ENCODE measurements at places on chromosomes 4 and X.

DNA sequence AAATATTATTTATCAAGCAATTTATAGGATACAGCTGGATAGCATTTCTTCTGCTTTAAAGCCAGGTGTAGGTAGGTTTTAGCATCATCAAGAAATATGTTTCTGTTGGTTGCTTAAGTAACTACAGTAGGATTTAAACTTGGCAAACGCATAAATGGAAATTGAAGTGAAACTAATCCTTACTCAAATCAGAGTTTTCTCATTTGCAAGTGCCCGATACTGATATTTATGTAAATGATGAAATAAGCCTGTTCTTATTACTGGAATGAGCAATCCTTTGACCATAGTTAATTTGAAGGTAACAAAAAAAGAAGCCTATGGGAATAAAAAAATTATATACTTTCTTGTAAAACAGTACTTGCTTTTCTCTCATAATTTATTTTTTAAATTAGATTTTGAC, 23.2 kb upstream of the PIGA start:
- no peak for DNase-seq

DNA sequence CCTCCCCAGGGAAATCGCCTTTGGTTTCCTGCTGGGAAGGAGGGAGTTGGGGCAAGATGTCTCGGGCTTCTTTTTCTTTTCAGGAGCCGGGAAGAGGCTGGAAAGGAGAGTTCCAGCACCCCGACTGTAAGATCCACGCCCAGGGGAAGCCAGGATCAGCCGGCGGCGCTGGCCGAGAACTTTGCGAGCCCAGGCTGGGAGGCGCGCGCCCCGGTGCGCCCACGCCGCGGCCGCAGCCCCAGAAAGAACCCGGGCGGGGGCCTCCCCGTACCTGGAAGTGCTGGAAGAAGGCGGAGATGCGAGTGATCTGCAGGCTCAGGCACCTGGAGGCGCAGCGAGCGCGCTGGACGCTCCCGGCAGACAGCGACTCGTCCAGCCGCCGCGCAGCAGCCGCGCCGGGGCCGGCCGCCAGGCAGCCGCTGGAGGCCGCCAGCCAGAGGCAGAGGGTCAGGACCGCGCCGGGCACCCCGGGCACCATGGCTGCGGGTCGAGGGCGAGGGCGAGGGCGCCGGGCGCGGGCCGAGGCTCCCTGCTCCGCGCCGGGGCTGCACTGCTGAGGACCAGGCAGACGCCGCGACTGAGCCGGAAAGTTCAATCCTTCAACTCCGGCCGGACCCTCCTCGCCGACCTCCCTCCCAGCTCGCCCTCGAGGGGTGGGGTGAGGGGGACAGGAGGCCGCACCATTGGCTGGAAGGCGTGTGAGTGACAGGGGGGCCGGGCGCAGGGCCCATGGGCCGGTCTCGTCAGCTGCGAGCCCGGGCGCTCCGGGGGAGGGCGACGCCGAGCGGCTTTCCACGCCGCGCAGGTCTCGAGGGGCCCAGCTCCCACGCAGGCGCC, at the start of gene ANOS1:
ANOS1 (minus strand) TSS at position 579 of the 837 bp plus-strand sequence; CDS start at position 478, 101 bp downstream.
- no peak for DNase-seq

DNA sequence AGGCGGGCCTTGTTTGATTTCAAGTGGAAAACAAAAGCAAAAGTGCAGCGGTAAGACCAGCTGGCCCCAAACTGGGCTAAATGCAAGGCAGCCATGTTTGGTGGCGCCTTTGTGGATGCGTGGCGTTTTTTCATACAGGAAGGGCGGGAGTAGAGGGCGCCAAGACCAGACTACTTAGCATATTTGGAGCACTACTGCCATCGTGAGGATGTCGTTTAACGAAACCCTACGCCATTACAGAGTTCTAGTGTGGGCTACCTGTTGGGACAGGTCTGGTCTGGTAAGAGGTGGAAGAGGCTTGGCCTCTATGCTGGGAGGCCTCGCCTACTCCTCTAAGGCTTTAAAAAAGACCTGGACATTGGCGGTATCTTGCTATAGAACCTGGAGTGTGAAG, 230.7 kb upstream of the STK26 start:
- DNase-seq = no peak

DNA sequence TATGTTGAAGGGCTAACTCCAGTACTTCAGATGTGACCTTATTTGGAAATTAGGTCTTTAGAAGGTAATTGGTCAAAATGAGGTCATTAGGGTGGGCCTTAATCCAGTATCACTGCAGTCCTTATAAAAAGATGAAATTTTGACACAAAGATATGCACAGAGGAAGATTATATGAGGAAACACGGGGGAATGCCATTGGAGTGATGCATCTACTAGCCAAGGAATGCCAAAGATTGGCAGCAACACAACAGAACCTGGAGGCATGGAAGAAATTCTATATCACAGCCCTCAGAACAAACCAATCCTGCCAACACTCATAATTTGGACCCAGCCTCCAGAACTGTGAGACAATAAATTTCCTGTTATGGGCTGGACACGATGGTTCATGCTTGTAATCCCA, 17.6 kb downstream of the TRIM61 start:
- no peak for DNase-seq

- no peak for DNase-seq
Measured at GRCh38 chrX:49901048-49901447, 21.3 kb upstream of the CLCN5 start.

DNA sequence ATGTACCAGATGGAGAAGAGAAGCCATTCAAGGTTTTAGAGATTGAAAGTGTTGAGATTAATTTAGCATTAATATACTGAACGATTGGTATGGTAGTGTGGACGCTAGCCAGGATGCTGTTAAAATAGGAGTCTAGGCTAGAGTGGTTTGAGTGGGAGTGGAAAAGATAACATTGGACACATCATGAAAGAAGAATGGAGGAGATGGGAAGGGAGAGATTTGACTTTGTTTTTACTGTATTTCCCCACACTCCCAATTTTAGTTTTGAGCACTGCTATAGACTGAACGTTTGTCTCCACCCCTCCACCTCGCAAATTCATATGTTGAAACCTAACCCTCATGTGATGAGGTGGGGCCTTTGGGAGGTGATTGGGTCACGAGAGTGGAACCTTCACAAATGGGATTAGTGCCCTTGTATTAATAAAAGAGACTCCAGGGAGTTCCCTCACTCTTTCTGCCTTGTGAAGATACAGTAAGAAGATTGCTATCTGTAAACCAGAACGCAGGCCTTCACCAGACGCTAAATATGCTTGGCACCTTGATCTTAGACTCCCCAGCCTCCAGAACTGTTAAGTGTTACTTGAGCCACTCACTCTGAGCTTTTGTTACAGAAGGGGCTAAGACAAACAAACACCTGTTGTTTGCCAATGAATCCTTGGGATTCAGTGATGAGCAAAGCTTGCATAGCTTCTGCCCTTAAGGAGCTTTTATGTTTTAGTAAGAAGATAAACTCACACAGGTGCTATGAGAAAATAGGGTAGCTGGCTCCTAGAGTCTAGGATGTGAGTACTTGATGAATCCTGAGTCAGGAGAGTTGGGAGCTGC, 25.8 kb downstream of the USP9X start:
- DNase-seq = no peak

DNA sequence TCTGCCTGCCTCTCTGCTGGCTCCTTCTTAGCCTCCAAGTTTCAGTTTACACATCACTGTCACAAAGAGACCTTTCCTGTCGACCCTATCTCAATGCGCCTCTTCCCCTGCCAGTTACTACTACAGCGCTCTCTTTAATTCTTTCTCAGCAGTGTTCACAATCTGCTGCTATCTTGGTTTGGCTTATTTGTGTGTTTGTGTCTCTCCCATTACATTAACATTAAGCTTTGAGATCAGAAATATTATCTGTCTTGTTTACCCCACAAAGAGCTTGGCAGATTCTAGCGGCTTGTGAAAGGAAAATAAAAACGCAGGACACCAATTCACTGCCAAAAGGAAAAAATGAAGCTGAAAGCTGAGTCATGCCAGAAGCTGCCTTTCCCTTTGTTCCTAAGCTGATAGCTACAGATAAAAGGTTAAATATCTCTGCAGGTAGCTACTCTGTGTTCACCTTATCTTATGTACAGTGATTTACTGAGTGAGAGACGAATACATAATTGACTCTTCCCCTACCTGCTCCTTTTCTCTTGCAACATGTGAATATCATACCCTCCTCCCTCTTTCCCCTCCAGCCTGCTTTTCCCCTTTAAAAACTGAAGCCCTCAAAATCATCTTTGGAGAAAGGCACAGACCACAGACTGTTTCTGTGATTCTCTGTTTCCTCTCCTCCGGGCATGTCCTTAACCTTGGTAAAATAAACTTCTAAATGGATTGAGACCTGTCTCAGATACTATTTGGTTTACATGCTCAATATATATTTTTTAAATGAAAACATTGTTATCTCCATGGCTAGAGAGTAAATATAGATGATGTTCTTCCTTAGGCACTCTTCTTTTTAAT, 19.3 kb upstream of the SLC9A7 start:
- DNase-seq = no peak

DNA sequence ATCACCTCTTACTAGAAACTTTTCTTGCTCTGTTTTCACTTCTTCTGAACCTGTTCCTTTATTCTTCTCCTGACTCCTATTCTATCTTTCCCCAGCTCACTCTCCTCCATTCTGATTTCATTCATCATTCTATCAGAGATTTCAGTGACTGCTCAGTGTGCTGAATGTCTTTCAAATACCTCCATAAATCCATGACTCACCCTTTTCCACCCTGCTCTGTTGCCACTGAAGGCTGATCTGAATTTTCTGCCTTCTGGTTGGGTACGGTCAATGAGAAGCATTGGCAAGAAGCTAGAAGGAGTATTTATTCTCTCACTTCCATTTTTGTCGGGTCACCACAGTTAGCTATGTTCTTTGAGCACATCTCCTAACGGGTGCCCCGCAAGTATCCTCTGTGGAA, 265.9 kb downstream of the CBLL2 start:
- DNase-seq = no peak

DNA sequence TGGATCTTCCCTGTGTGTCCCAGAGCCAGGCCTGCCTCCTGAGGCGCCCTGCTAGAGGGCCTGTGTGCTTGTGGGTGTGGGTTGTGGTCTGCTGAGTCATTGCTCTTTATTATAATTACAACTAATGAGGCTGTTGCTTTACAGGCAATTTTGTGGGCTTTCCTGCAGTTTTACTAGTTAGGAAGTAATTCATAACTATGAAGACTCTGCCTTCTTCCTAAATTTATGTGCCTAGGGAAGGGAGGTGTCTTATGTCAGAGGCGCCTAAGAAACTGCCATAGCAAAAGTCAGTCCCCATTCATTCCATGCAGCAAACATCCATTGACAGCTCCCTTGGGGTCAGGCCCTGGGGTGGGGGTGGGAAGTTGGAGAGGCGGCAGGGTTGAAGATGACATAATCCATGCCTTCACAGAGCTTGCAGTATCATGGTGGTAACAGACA, 359.2 kb downstream of the IDS start:
- no peak for DNase-seq

DNA sequence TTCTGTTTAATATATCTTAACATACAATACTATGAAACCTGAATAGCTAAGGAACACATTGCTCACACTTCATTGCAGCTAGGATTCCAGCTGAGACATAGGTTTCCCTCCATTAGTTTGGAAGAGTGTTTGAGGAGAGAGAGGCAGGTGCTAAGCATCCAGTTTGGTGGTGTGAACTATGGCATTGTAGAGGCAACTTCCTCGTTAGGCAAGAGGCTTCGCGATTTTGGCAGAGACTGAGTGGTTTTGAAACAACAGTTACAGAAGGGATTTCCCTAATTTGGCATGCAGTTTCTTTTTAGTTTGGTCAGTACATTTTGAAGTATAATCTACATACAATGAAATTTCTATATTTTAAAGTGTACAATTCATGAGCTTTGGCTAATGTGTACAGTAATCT, 117.1 kb upstream of the BMP3 start:
- no peak for DNase-seq

DNA sequence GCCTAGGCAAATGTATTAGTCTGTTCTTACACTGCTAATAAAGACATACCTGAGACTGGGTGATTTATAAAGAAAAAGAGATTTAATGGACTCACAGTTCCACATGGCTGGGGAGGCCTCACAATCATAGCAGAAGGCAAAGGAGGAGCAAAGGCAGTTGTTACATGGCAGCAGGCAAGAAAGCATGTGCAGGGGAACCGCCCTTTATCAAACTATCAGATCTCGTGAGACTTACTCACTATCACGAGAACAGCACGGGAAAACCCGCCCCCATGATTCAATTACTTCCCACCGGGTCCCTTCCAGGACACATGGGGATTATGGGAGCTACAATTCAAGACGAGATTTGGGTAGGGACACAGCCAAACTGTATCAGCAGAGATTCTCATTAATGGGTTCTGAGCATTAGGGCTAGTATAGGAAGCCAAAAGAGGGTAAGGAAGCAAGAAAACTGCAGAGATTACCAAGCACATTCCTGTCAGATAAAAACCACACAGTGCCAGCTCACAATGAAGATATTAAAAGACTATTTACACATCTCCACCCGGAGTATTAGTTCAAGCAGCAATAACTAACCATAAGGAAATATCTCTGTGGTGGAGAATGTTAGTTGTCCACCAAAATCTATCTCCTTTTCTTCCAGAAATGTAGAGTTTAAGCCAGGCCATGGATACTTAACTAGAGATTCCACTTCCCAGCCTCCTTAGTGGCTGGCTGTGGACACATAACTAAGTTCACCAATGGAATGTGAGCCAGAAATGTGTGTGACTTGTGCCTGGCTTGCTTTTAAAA, 61.2 kb upstream of the HOPX start:
- no peak for DNase-seq

GRCh38 chrX:15474028-15474427, 19.1 kb downstream of the PIR start:
- DNase-seq = no peak

DNA sequence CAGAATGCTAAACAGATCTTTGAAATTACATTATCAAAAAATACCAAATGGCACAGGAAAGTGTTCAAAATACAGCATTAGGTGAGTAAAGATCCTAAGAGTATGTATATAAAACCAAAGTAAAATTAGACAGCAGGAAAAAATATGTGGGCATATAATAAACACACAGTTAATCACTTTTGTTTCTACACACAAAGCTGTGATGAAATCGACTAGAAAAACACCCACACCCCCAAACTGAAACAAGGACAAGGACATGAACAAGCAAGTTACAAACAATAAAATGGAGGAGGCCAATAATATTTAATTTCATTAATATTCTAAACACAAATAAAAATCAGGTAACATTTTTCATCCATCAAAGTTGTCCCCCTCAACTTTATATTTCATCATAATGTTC, 143.2 kb downstream of the FRYL start:
- DNase-seq = no peak

- DNase-seq = no peak
Measured at GRCh38 chr4:80029364-80029763, 43.7 kb downstream of the ANTXR2 start.

DNA sequence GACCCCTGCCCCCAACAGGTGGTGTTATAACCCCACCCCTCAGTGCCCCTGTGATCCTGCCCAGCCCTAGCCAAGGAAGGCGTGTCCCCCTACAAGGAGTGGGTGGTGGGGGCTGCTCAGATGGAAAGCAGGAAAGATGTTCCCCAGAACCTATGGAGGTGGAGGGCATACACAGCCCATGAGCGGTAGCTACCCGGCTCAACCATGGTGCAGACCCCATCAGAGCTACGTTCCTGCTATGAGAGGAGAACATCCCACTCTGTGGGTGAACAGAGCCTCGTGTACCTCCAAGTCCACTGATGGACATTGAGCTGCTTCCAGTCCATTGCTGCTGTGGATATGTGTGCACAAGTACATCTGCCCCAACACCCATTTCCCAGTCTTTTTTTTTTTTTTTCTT, 71.1 kb downstream of the SHOX start:
- DNase-seq = no peak
